ENCODE measurements at places on chromosomes 4 and X.

GRCh38 chrX:38959736-38960135, 158.5 kb downstream of the MID1IP1 start:
- DNase-seq, result no peak

- DNase-seq, result no peak
These were observed 219.5 kb downstream of the CENPC start for GRCh38 chr4:67325791-67326190.

DNA sequence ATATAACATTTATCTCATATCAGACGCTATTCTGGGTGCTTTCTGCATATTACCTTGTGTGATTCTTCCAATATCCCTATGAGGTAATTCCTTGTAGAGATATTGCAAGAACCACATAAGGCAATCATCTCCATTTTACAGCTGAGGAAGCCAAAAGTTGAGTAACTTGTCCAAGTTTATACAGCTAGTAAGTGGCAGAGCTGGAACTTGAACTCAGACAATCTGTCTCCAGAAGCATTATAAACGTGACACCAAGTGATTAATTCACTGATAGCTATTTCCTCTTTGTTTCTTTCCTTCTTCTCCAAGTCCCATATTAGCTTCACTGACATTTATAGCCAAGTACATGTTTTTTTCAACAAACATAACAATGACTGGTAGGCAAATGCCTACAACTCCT, 7.3 kb downstream of the EMCN start:
- DNase-seq, result no peak

DNA sequence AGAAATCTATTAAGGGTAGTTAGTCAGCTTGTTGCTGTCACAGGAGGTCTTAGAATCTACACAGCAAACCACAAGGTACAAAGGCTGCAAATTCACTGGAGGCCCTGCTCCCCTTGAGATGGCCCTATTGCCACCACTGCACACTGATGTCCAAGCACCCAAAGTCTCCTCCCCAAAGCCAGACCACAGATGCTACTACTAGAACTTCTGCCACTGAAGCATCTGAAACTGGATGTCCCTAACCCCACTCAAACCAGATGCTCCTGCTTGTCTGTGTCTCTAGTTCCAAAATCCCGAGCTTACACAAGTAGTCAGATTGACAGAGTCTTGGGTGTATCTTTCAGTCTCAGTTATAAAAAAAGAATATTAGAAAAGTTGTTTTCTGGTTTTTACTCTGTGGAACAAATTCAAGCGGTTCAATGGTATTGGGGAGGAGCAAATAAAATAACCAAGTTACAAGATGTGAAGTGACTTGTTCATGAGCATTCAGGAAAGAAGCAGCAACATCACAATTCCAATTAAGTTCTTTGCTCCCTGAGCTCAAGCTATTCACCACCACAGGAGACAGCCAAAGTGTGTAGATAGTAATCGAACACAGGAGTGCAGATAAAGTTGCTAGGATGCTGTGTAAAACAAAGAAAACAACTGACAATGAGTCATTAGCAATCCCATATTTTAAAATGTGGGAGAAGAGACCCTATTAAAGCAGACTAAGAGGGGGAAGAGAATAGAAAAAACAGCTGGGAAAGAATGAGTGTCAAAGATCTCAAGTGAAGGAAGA, 352.3 kb downstream of the PDGFC start:
- no peak for DNase-seq

- no peak for DNase-seq
These were observed 126.5 kb downstream of the QDPR start for GRCh38 chr4:17385403-17385802.

- DNase-seq, result no peak
These were observed 28.8 kb downstream of the HHIP start for GRCh38 chr4:144674711-144675110.

Data from activated CD8-positive, alpha-beta memory T cell treated with anti-CD3 and anti-CD28 coated beads for 24 hours (primary cell).